ENCODE measurements at places on chromosomes 7 and 10.

DNA sequence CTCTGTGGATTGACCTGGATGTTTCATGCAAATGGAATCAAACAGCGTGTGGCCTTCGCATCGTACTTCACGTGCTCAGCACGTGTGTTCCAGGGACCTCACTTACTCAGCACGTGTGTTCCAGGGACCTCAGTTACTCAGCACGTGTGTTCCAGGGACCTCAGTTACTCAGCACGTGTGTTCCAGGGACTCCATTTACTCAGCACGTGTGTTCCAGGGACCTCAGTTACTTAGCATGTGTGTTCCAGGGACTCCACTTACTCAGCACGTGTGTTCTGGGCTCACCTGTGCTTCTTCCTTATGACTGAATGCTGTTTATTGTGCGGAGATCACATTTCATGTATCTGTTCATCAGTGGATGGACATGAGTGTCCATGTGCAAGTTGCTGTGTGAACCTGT lies 22.0 kb downstream of the INPP5A start:
- DNase-seq, result no peak

DNA sequence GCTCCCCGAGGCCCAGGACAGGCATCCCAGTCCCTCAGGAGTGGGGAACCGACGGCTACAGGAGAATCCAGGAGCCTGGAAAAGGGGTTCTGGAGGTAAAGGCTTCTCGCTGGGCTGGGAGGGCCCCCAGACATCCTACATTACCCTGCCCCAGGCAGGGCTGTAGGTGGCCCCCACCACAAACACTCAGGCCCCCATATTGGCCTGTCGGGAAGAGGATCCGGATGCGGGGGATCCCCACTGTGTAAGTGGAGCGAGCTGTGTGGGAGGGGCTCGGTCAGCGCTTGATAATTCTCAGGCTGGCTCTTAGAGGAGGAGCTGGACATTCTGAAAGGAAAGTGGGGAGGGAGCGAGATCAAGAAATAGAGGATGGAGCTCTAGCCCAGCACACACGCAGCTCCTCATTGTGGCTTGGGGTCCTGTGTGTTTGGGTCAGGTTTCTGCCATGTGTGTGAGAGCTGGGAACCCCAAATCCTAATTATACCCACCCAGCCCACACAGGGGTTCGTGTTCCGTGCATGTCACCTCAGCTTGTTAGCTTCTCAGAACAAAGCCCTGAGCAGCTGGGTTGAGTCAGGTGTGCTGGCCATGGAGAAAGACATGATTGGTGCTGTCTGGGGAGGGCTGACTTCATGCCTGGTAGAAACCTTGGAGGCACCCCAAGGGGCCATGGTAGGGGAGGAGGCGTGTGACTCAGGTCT lies 49.4 kb downstream of the ZNF467 start:
- DNase-seq, result no peak

DNA sequence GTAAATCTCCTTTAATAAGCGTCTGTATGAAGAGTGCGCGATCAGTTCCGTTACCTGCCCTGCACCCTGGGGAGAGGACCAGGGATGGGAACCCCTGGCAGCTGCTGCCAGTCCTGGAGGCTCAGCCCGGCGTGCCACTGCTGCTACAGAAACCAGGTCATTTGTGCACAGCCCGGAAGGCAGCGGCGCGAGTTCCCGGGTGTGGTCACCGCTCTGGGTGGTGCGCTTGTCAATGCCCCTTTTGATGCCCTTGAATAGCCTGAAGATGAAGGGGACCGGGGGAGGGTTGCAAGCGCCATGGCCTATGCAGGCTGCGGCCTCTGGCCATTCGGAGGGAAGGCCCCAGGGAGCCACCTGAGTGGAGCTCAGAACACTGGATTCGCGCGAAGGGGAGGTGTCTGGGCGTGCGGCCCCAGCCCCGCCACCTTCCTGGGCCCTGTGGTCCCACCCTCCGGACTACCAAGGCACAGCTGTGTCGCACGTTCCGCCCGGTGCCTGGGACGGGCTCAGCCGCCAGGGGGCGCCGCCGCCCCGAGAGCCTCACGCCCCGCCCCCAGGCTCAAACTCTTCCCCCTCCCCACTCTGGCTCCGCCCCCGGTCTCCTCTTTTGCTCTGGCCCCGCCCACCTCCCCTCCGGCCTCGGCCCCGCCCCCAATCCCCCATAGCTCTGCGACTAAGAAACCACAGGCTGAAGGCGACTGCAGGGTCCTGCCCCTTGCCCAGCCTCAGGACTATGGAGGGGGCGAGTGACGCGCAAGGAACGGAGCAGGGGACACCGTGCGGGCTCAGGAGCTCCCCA lies 16.5 kb downstream of the AP5Z1 start:
- peak; percentile 68 for DNase-seq

DNA sequence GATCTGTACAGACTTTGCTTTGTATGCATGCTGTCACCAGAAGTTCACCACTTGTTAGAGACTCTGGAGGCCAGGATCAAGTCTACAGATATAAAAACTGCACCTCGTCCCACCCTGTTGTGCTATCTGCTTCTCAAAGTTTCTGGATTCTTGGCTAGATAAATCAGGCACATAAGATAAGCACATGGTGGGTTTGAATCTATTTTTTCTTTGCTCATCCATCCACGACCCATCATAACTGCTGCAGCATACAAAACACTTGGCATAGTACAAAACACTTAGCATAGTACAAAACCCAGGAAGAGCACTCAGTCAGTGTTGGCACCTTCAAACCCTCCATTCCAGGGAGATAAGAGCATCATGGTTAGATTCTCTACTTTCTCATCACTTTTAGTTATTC lies 42.4 kb upstream of the ANKRD1 start:
- no peak for DNase-seq

GRCh38 chr7:2809903-2810625 lies 34.0 kb downstream of the GNA12 start:
- no peak for DNase-seq

DNA sequence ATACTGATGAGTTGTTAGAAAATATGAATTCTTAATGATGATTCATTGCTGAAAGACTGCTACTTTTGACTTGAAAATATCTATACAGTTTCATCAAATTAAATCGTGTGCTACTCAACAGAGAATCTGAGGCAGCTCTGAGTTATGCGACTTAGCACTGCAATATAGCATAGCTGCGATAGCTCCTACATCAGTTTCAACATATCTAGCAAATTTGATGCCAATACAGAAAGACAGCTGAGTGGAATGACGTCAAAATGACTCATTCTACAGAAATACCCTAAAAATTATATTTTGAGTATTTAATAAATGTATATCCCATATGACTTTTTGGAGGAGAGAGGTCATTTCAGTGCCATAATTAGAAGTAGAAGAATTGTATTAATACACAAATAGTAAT lies 1.1 kb upstream of the TARP start:
- DNase-seq, result no peak

DNA sequence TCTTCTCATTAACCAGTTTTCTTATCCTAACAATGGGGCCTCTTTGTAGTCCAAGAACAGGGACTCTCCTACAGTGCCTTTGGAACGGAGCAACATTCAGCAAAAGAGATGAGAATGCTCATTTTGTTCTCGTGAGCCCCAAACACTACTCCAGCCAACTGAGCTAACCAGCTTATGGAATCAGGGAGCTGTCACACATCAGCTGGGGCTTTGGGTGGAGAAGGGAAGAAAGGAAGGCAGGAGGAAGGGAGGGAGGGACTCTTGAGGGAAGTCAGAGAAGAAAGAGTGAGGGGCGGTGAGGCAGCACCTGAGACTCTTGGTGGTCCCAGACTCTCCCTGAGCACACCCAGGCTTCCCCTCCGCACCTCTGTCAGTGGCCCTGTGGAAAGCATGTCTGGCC lies 123.1 kb downstream of the CLEC2L start:
- no peak for DNase-seq

- DNase-seq, result no peak
These were observed 25.5 kb downstream of the TSPAN13 start for GRCh38 chr7:16779051-16779450.

- DNase-seq, result no peak
These were observed 189.7 kb downstream of the CCDC3 start for GRCh38 chr10:12811826-12812225.

DNA sequence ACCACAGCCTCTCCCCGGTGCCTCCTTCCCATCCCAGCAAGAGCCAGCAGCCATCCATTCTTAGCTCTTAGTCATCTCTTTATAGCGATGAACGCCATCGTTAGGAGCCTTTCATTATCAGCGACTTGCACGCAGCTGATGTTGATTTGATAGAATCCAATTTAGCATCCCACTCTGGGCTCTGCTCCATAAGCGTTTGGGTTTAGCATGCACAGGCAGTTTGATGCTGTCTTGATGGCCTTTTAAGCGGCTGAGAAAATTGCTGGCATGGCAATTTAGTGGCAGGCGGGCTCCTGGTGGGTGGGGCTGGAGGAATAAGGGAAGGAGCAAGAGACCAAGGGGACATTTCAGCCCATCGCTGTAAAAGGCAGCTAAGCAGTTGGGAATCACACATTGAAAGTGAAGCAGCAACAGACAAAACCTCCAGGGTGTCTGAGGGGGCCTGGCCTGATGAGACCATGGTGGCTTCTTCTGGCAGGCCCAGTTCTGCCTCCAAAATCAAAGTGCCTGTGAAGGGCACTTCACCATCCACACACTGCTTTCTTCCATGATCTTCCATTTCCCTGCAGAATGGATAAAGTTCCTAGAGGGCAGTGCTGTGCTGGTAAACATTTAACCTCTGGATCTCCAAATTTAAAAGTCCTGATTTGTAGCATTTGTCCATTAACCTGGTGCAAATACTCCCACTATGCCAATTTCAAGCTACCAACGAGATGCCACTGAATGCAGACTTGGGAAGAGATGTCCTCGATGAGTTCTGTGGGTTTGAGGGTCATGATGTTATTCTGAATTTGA lies 107.8 kb upstream of the PLXNA4 start:
- DNase-seq, result no peak

- DNase-seq, result no peak
These were observed 45.8 kb upstream of the SRRM3 start for GRCh38 chr7:76155938-76156337.

GRCh38 chr10:19579761-19580545 lies 236.3 kb upstream of the PLXDC2 start:
- no peak for DNase-seq

DNA sequence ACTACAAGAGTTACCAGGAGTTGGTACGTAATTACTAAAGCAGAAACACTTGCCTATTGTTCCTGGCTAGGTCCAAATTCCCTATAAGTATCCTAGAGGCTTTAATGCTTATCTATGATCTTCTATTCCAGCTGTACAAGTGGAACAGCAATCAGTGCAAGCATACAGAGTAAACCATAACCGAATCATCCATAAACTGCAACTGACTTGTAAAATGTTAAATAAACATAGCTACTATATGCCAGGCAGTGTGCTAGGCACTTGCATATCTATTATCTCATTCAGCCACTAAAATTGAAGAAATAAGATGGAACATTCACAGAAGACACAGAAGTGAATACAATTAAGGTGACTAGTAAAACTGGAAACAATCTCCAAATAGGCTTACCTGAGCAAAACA lies 55.7 kb downstream of the IRF5 start:
- DNase-seq, result no peak

DNA sequence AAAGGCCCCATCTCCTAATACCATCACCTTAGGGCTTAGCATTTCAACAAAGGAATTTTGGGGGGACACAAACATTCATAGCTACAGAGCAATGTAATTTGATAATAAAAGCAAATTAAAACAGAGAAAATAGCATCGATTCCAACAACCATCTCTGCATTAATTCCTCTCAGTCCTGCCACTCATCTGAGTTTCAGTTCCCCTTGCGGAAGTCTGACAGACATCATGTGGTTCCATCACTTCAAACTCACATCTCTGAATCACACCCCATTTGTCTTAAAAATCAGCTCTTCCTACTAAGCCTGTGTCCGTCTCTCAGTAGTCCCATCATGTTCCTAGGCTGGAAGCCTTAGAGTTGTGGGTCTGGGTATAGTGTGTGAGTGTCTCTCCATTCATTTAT lies 3.6 kb downstream of the ADCK2 start:
- DNase-seq, result no peak

GRCh38 chr10:9381733-9382532 lies 1327.4 kb downstream of the GATA3 start:
- no peak for DNase-seq

GRCh38 chr10:108060246-108060645 lies 895.7 kb upstream of the SORCS1 start:
- DNase-seq, result no peak

- peak; percentile 58 for DNase-seq
These were observed 177.9 kb downstream of the RPS24 start for GRCh38 chr10:78211561-78212051.

DNA sequence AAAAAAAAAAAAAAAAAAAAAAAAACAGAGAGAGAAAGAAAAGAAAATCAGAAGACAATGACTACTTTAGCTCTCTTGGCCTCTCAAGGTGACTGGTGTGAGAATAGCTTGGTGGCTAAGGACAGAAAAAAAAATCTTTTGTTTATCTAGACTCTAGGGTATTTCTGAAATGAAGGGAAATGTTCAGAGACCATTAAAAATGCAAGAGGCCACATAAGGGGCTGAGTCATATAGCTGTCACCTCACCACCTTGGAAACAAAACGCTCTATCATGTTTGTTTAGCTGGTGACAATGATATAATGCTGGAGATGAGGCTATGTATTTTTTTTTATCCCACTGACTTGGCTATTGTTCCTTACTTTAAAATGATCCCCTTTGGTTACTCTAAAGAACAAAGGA lies 287.0 kb upstream of the CDC14C start:
- no peak for DNase-seq

GRCh38 chr10:17685233-17685840 lies 41.4 kb downstream of the STAM start:
- DNase-seq, result no peak

DNA sequence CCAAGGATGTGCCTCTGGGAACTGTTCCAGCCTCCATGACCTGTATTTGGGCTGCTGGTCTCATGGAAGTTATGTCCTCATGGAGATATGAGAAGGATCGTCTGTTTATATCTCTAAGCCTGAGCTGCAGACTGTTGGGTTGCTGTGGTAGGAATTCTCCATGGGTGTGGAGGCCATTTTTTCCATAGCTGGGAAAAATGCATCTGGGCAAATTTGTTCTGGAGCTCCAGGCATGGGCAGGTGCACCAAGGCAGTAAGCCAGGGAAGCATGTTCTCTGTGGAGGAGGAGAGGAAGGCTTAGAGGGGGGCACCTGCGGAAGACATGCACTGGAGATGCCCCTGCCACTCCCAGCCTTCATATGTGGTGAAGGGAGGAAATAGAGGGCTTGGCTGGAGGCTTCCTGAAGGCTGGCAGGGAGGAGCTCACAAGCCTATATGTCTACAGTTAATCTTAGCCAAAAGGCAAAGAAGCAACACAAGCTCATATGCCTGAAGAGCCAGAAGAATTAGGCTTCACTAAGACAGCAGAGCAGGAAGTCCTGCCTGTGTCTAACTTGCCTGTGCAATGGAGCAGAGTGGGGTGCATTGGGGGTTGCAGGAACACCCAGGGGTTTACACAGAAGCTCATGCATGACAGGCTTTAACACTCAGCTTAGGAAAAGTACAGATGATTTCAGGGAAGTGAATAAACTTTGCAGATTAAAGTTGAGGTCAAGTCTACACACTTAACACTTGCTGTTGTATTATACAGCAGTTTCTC lies 35.1 kb upstream of the CXCL12 start:
- DNase-seq, result no peak

DNA sequence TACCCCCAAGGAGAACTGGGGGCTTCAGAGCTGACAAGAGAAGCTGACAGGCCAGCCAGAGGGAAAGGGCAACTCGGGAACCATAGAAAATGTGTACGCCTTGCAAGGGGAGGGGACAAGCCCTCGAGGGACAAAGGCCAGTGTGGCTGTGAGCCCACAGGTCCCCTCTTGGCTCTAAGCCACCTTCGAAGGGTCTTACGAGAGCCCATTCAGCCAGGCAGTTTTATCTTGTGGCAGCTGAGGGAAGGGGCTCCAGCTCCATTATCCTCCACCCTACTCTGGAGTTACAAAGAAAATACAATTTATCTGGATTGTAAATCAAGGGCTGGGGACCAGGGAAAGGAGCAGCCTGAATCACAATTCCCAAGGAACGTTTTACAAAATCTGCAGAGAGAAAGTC lies 159.5 kb upstream of the ZMIZ1 start:
- DNase-seq, result no peak

Data from WERI-Rb-1 (cell line).